MV-4-11 (cell line): ENCODE measurements at places on chromosomes 5 and 9.

- DNase-seq, result no peak
Measured at GRCh38 chr9:96173640-96174039, 128.3 kb downstream of the HSD17B3 start.

DNA sequence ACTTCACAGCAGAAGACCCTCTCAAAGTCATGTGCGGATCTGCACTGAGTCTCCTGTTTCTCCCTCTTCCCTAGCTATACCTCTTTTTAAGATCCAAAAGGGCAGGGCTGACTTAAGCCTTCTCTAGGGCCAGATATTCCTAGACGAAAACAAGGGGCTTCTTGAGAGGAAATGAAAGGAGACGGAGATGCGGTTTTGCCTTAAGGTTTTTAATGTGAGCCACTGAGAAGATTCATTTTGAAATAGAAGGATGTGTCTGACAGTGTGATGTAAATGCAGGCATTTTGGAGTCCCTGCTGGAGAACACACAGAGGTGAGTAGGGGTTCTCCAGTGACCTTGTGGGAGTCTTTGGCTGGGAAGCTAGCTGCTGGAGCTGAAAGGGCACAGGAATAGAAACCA lies 15.6 kb upstream of the IL12B start:
- peak; percentile 57 for DNase-seq

DNA sequence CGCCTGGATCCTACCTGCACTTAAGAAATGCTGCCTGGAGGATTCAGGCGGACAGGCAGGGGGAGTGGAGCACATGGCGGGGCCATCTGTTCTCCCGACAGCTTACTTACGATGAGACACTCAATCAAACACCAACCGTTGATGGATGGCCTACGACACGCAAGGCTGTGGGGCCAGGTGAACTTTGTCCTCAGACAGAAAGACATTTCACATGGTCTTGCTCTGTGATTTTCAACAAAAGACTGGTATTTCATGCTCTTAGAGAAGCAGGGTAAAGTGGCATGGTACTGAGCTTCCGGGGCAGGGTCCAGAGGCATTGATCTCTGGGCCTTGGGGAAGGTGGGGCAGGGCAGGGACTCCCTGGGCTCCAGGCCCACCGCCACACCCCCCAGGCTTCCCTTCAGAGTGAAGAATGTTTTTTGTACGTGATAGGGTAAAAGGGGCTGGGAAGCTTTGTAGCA lies 9.1 kb upstream of the OLFM1 start:
- DNase-seq, result no peak

DNA sequence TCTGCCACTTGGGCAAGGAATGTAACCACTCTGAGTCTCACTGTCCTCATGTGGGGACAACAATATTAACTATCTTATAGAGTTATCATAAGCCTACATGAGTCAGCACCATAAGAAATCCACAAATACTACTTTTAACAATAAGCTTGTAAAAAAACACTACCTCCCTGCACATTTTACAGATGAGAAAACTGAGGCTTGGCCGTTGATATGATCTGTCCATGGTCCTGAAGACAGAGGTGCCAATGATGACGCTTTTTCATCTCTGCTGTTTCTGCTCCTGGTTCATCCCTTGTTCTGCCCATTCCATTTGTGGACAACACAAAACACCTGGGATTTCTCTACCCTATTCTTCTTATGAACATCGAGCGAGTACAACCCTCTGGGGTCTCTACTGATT lies 23.4 kb upstream of the STRBP start:
- DNase-seq, result no peak

GRCh38 chr9:136484153-136485048 lies 1.6 kb upstream of the SEC16A start:
- DNase-seq, result no peak

DNA sequence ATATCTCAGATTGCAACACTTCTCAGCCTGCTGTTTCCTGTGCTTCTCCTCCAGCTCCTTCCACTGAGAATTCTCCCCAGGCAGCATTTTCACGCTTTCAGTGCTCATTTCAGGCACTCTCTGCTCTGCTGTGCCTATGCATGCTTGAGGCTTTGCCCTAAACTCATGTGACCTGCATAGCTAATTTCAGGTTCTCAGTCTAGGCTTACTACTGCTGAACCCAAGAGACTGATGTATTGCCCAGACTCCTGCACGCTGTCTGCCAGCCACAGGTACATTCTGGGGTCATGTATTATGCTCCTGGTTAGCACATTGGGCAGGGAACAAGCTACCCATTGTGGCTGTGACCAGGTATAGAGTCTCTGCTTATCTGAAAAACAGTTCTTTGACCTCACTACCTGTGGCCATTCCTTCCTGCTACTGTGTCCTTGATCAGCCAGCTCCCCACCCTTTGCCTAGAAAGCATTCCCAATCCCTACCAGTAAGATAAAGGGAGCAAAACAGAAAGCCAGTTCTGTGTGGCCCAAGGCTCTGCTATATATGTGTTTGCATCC lies 34.7 kb downstream of the PIP5K1B start:
- no peak for DNase-seq

DNA sequence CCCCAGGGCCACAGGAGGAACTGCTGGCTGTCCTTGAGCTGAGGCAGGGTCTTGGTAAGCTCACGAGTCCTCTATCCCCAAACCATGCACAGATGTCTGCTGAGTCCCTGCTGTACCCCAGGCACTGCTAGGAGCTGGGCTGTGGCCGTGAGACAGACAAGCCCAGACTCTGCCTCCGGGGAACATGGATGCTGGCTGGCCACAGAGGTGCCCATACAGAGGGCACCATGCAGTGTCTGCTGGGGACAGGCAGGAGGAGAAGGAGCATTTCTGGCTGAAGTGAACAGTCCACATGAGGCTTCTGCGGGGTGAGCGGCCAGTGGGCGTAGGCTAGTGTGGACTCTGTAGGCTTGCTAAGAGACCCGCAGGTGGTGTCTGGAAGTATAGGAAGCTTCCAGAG lies 4.8 kb upstream of the SEC16A start:
- no peak for DNase-seq

GRCh38 chr5:142507531-142508372 lies 178.1 kb downstream of the FGF1 start:
- DNase-seq, result no peak

GRCh38 chr5:10709409-10709808 lies 51.6 kb downstream of the DAP start:
- DNase-seq, result no peak

DNA sequence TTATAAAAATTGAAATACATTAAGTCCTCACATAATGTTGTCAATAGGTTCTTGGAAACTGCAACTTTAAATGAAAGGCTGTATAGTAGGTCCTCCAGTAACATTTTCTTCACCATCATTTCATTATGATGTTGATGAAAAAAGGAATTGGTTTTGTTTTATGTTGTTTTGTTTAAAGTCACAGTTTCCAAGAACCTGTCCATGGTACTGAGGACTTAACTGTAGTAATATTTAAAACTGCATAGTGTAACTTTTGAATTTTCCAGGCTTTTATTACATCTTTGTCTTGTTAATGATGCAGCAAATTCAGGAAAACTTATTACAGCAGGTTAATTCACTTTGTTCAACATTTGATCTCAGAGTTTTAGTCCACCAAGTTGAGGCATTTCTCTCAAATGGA lies 11.6 kb downstream of the SECISBP2 start:
- DNase-seq, result no peak

DNA sequence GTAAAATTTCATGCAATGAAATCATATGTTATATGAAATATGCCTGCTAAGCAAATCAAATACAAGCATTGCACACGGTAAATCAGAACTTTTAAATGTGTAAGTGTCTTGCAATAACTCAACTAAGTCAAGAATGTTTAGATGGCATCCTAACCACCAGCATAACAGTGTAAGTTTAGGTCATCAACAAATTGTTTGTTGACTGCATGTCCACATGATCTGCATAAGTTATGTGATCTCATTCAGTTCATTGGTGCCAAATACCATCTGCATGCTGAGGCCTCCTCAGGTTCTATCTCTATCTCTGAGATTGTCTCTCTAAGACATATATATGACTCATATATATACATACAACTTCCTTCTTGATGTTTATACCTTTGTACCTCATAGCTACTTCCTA lies 159.6 kb upstream of the STK32A start:
- DNase-seq, result no peak

- no peak for DNase-seq
Measured at GRCh38 chr5:103174147-103174546, 54.0 kb downstream of the PPIP5K2 start.
